NCI-H748 treated with DMSO at 0.1 percent for 48 hours (cell line): ENCODE measurements at places on chromosomes 11 and 22.

DNA sequence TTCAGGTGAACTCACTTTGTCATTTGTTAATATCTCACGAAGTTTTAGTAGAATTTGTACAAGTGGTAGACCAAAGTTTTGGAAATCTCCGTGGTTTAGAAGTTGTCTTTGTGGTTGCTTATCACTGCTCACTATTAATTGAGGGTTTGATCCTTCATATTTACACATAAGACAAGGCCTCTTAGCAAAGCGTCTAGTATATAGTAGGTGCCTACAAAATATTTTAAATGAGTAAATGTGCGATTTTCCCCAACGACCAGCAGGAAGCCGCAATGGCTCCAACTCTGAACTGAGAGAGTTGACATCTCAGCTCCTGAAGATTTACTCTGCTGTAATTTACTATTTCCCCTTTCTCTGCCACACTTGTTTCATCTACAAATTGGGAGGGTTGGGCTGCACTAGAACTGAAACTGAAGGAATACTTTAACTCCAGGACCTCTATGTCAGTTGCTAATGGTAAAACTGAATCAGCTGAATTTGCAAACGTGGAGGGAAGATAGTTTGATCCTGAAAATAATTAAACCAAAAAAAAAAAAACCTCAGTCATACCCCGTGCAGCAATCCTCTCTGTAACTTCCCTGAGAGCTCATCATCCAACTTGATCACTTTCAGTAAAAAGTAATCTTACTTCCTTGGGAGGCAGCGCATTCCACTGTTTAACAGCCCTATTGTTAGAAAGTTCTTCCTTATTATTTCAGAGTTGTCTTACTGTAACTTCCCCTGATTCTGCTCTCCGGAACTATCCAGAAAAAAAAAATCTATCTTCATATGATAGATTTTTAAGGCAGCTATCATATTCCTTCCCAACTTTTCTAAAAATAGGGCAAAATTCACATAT is 1.3 kb upstream of the SBF2 start:
- DNase-seq, result no peak

- DNase-seq, result no peak
These were observed 57.2 kb downstream of the SIK2 start for GRCh38 chr11:111659201-111660115.

- no peak for DNase-seq
These were observed 257.7 kb upstream of the PLET1 start for GRCh38 chr11:112518371-112518770.

DNA sequence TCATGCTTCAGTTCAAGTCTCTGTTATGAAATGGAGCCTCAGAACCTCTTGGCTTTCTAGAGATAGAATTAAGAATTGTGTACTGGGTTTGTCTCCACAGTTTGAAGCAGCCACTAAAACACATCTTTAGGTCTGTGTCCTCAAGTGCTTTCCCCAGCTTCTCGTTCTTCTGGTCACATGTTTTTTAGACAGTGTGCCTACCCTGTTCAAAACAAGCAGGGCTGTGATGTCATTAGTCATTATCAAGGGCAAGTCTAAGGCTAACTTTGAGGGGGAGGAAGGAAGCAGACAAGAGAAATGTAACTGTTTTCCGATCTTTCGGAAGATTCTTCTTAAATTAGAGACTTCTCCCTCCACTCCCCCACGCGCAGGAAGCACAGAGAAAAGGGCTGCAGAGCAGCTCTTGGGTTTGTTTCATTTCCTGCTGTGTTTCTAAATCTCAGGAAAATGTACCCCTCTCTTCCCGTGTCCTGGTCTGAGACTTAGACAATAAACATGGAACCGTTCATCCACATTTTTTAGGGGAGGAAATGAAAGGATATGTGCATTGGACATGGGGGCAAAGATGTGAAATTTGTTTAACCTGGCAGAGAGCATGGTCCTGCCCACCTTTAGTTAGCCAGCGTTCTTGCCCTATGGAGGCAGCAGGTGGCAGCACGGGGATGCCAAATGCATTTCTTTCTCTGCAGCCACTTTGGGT is 3.1 kb downstream of the AKIP1 start:
- no peak for DNase-seq

DNA sequence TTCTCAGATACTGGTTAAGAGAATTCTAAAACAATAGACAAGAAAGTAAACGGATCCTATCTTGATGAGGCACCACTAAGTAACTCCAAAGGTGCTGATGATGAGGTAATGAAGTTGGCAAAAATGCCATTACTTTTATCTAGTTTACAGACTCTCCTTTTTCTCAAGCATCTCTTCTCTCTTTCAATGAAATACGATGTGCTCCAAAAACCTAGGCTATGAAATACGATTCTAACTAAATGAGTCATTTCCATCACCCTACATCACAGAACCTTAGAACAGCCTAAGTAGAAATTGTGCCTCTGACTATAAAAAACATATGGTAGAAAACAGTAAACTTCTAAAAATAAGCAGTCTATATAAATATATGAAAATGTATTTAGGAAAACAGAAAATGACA is 58.9 kb upstream of the ARHGAP32 start:
- no peak for DNase-seq

DNA sequence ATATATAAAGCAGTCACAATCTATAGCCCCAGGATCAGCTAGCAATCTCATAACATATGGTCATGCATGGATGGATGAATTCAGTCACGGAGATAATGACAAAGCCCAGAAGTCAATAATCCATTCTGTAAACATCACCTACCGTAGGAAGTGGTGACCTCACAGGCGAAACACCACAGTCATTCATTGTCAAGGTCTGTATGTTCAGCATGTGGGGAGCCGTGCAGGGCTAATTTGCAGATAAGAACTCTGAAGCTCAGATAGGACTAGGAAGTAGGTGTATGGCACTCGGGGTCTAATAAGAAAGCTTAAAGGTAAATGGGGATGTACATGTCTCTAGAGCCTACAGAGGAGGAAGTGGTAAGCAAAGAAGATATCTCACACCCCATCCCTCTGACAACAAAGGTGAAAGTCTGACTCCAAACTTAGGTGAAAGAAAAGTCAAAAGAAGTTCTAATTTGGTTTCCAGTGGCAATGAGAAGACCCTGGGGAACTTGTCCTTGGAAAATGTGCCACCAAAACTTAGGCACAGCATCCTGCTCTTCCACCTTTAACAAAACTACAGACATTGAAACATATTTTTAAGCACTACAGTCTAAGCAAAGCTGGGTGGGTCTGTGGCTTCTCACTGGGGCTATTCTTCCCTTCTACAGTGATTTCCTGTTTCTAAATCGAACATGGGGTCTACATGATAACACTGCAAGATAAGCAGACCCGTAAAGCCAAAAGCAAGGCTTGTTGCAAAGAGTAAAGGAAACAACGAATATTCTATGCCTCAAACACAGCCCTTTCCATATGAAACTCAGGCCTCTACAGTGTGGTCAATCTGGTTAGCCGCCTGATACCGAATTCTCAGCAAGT is 5.2 kb downstream of the CRTAM start:
- DNase-seq, result peak; percentile 38

DNA sequence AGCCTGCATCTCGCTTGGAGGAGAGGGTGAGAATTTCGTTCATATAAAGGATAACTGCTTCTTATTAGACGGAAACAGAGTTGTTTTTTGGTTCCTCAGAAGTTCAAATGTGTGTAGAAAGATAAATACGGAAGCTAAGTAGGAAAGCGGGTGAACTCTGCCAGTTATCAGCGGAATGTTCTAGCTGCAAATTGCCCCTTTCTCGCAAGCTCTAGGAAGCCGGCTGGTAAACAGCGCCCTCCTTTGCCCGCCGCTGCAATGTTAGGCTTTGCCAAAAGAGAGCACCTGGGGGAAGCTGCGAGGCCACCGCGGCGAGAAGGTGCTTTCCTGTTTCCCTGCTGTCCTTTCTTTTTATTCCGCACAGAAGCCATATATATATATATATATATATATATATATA is 67.0 kb downstream of the IGLL5 start:
- DNase-seq, result no peak

- no peak for DNase-seq
These were observed 13.6 kb upstream of the OR5AS1 start for GRCh38 chr11:56013805-56014204.

DNA sequence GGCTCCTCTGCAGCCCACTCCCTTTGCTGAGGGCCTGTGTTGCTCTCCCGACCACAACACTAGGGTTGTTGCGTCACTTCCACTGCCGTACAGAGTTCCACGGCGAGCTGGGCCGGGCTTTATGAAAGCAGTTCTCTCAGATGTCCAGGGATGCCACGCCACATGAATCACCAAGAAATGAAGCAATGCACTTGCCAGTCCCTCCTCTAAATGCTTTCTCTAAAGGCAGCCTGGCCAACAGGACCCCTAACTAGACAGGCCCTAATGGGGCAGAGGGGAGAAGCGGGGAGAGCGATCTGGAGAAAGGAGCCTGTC is 188.7 kb downstream of the CTTN start:
- DNase-seq, result no peak

- no peak for DNase-seq
These were observed 5.1 kb downstream of the MPZL3 start for GRCh38 chr11:118247041-118247440.

DNA sequence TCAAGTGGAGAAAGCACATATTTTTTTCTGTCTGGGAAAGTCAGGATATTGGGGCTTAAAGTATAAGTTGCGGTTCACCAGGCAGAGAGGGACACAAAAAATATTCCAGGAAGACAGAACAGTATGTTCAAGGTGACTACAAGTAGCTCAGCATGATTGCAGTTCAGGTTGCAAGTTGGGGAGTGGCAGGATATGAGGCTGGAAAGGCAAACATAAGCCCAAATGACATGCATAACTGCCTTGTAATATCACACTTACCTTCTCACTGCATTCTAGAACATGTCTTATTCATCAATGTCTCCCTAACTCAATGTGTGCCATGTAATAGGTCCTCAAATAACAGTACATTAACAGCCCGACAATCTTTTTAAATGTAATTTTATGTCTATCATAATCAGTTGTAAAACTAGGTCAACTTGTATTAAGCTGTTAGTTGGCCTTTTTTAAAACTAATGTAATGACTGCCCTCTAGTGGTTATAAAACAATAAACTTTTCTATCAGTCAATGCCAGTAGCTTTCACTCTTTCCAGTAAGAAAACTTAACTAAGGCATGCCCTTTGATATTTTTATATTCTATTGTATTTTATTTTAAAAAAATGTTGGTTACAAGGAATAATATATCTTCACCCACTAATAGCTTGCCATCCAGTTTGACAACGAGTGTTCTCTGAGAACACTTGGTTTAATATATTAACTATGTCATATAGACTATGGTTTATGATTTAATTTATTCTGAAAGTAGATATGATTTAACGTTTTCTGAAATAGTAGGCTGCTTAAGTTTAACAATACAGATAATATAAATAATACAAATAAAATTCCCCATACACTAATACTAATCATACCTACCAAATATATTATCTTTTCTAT is 39.4 kb upstream of the CFAP300 start:
- DNase-seq, result peak; percentile 83

DNA sequence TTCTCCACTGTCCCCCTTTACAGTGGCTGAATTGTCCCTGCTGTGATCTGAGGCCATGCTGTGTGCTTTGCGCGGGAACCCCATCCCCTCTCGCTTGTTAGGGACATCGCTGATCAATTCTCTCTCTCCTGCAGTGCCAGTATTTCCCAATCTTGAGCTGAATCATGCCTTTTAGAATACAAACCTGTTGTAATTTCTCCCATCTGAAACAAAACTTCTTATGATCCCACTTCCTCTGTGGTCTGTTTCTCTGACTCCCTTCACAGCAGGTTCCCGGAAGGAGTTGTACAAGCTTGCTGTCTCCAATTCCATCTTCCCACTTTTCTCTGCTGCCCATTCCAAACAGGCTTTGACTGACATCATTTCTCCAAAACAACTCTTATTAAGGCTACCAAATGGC is 16.8 kb downstream of the ADAMTS15 start:
- DNase-seq, result no peak

- no peak for DNase-seq
These were observed 50.1 kb downstream of the FBLN1 start for GRCh38 chr22:45552580-45553350.

- DNase-seq, result no peak
These were observed 7.5 kb downstream of the P2RX6 start for GRCh38 chr22:21022507-21022906.

DNA sequence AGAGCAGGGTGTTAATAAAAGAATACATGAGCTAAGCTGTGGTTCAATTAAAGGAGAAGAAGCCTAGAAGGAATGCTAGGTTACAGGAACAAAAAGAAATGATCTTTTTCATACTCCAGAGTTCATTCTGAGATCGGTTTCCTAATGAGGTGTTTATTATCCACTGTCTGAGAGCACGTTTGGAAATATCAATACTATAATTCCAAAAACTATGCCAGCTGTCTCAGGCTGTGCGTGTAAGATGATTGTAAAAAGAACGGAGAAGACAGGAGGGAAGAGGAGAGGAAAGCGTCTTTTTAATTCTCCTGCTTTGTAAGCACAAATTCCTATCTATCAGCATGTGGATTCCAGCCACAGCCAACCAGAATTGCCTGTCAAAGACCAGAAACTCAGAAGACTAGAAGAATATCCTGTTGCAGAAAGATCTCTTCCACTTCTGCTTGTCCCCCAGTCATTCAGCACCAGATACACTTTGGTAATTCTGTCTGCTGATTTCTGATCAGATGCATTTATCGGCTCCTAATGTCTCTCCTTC is 25.7 kb downstream of the APOL5 start:
- DNase-seq, result no peak

- DNase-seq, result no peak
These were observed 8.7 kb downstream of the CCDC83 start for GRCh38 chr11:85863855-85864254.

DNA sequence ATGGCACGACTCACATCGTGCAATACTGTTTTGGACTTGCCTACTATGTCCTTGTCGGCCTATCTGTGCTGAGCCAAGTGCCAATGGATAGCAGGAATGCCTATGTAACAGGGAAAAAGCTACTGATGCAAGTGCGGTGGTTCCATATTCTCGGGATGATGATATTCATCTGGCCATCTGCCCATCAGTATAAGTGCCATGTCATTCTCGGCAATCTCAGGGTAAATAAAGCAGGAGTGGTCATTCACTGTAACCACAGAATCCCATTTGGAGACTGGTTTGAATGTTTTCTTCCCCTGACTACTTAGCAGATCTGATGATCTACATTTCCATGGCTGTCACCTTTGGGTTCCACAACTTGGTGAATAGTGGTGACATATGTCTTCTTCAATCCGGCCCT is 20.1 kb downstream of the OOSP3 start:
- DNase-seq, result no peak

DNA sequence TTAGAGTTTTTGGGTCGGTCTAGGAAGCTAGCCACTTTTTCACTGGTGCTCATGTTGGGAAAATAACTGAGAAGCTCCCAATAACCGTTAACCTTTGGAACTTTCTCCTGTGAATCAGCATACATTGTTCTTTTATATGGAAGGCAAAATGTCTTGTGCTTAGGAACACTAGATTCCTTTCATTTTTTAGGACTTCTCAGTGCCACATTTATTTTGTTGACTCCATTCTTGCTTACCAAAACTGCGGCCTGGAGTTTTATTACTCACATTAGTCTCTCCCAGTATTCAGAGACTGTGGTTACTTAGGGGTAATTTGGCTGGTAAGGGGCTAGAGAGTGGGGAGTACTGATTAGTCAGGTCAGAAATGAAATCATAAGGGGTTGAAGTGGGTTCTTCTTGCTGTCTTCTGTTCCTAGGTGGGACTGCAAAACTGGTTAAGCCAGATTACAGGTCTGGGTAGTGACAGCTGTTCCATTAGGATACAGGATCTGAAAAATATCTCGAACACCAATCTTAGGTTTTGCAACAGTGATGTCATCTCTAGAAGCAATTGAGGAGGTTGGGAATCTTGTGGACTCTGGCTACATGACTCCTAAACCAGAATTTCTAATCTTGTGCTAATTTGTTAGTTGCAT is 631.4 kb upstream of the LUZP2 start:
- DNase-seq, result no peak

- DNase-seq, result no peak
These were observed 166.7 kb upstream of the SYN3 start for GRCh38 chr22:33224841-33225240.

GRCh38 chr11:3243880-3244279 is 11.7 kb upstream of the MRGPRE start:
- no peak for DNase-seq
